Jurkat, Clone E6-1 (cell line): ENCODE measurements at places on chromosomes 2 and 18.

DNA sequence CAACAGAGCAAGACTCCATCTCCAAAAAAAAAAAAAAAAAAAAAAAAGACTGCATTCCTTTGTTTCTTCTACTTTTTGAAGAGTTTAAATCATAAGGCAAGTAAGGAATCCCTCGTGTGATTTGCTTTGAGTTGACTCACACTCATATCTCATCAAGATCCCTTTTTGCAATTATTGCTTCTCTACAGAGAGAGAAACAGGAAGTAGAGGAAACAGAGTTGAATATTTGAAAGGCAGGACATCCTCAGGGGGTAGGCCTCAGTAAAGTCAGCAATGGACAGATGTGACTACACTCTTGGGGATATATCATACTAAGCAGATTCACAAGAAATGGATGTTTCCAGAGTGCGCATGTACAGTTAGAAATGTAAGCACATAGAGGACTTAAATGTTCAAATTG lies 11.2 kb upstream of the EFR3B start:
- DNase-seq: no peak

DNA sequence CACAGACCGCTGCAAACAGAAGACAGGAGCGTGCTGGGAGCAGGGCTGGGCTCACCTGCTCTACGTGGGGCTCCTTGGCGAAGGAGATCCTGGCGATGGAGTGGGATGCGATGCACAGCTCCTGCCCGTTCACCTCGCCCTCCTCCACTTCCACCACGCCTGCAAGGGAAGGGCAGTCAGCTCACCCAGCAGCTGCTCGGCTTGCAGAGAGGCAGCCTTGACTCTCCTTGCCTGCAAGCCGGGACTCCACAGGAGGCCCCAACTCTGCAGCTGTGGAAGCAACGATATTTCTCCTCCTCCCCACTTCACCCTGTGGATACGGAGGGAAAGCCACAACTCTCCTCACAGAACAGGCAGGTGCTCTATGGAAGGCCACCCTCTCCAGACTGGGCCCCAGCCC lies 35.1 kb downstream of the THAP4 start:
- no peak for DNase-seq

GRCh38 chr2:237692601-237693290 lies 65.4 kb downstream of the LRRFIP1 start:
- no peak for DNase-seq

DNA sequence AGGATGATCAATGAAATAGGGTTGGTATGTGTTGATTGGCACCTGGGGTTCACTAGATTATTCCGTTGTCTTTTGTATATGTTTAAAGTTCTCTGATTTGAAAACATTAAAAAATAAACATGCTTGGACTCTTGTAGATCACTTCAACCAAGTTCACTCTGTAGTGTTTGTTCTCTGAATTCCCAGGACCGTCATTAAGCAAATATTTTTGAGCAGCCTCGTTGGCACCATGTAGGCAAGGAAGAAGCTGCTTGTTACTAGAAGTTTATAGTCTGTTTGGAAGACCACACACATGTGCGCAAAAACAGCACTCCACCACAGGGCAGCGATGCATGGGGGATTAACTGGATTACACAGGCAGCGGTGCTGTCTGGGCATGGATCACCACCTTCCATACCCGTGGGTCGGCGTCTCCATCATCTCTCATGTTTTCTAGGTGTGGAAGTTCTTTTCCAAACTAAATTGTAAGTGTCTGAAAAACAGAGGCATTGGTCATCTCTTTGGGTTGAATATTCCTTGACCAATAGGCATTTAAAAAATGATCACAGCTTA lies 212.2 kb downstream of the FHOD3 start:
- DNase-seq: no peak

GRCh38 chr2:201950606-201951005 lies 83.0 kb upstream of the FZD7 start:
- no peak for DNase-seq

GRCh38 chr2:137091704-137092103 lies 326.4 kb downstream of the THSD7B start:
- DNase-seq: no peak

- peak; percentile 72 for DNase-seq
These were observed 9.6 kb upstream of the ITPRIPL1 start for GRCh38 chr2:96315400-96316071.

DNA sequence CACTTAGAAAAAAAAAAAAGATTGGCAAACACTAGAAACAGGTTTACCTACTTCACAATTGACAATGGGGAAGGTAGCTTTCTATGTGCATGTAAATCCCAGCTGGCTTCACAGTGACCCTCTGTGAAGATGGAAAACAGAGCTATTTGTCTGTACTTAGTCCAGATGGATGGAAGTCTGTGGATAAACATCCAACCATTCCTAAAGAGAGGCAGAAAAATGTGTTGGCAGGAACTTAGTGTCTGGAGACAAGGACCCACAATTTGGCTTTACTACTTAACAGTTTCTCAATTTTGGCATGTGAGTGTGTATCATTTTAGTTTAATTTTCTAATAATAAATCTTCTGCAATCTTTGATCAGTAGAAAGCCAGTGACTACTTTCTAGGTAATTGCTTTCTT lies 154.4 kb downstream of the RAD51AP2 start:
- no peak for DNase-seq

GRCh38 chr18:57325491-57326166 lies 26.7 kb upstream of the ST8SIA3 start:
- no peak for DNase-seq

DNA sequence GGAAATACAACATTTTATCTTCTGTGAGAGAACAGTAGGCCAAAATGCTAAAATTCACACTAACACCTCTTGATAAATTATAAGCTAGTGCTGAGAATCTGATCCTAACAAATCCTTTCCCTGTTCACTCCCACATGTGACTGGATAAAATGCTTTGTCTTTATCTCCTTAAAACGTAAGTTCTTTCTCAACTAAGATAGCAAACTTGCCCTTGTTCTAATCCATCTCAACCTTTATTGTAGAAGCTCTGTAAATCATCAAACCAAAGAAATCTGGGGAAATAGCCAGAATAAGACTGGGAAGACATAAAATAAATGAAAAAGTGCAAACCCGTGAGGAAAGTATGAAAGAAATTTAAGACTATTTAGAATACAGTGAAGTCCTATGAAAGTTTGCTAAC lies 1058.4 kb upstream of the ACVR2A start:
- no peak for DNase-seq

- no peak for DNase-seq
These were observed 208.7 kb downstream of the RIT2 start for GRCh38 chr18:42906761-42907160.

GRCh38 chr2:206203331-206203730 lies 43.6 kb downstream of the EEF1B2 start:
- DNase-seq: no peak

- peak; percentile 54 for DNase-seq
These were observed 151.8 kb upstream of the KCTD1 start for GRCh38 chr18:26700201-26700600.

GRCh38 chr2:43414586-43415135 lies 181.2 kb downstream of the THADA start:
- no peak for DNase-seq

DNA sequence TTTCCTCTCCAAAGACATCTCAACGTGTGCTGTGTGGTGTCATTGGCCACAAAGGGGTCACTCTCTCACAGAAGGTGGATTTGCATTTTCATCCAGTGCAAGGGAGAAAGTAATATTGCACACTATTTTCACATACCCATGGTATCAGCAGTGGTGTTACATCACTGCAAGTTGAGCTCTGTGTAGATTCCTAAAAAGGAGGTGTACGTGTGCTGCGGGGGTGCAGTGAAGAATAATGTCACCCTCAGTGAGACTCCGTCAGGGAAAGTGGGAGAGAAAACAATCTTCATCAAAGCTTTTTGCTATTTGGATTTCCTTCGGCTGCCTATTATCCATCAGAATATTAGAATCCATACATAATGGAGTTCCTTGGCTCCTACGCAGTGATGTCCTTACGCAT lies 733.8 kb upstream of the FANCL start:
- no peak for DNase-seq

DNA sequence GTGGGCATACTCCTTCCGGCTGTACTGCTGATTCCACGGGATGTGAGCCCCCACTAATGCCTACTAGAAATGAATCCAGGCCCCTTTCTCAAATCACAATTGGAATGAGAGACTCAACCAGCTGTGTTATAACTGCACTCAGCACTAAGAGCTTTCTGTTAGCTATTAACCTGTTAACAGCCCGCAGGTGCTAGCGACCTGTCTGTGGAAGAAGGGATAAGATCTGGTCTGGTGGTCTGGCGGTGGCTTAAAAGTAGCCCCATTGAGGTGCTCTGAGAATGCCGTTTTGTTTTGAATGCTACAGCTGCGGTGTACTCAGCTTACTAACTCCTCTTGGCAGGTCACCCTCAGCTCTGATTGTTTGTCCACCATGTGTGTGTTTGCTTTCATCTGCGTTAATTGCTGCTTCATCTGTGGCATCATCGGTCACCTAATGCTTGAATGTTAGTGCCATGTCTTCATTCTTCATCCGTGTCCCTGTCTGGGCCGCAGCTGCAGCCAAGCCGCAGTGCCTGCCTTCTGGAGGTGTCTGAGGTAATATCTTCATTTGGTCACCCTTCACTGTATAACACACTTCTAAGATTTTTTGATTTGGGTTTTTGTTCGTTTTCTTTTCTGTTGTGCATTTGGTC lies 16.3 kb downstream of the RAB12 start:
- DNase-seq: no peak

GRCh38 chr2:201348758-201349157 lies 8.4 kb downstream of the FLACC1 start:
- DNase-seq: no peak

GRCh38 chr2:110752871-110753270 lies 20.5 kb downstream of the ACOXL start:
- no peak for DNase-seq

- no peak for DNase-seq
These were observed 18.1 kb upstream of the B4GALT6 start for GRCh38 chr18:31702449-31702848.

- DNase-seq: peak; percentile 60
These were observed 8.5 kb downstream of the IRS1 start for GRCh38 chr2:226791056-226791486.

DNA sequence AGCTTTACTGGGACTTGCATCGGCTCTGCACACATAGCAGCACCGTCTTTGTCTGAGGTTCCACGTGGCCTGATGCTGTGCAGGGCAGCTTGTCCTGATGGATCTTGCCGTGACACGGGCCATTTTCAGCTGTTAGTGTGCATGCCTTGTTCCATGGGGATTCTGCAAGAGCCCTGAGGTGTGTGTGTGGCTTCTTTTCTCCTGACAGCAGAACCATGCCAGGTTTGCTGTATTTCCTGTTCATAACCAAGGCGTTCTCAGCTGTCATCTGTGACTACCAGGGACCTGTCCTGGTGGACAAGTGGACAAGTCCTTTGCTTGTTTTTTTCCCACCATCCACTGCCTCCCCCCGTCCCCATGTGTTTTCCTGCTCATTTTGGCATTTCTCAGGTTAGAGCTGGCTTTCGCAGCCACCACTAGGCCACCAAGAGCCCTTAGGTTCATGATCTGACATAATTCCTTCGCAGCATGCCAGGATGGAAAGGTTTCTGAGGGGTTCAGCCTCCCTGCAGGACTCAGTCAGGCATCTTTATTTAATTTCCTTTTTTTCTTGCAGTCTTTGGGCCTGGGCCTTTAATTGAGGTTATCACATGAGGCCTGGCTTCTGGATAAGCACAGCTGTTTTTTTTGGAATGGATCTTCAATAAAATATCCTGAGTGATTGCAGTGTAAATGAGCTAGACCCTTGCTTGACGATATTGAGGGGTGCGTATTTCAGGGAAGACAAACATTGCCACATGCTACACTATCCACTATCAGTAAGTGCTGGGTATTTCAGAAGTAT lies 139.4 kb downstream of the NCK2 start:
- no peak for DNase-seq

DNA sequence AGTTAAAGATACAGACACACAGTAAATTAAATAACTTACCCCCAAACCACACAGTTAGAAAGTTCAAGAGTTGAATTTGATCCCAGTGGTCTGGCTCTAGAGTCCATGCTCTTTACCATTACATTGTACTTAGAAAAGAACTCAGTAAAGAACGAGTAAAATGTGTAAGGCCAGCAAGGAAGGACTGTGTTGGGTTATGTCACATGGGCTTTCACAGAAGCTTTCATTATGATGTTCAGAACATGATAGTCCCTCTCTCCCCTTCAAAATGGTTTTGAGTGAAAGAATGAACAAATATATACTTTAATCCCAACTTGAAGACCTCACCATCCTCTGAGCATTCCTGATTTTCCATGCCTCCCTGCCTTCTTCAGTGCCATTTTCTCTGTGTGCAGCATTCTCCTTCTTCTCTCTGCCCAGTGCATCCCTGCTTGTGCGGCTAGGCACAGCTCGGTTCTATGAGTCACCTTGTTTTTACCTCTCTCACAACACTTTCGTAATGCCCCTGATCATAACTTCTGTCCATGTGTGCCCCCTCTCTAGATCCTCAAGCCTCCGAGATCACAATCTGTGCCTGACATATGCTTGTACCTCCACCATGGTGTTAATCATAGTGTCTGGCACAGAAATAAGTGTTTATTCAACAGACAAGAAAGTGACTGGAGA lies 22.0 kb downstream of the RASGRP3 start:
- DNase-seq: no peak

- DNase-seq: no peak
These were observed 35.9 kb downstream of the EPC2 start for GRCh38 chr2:148680462-148680861.

DNA sequence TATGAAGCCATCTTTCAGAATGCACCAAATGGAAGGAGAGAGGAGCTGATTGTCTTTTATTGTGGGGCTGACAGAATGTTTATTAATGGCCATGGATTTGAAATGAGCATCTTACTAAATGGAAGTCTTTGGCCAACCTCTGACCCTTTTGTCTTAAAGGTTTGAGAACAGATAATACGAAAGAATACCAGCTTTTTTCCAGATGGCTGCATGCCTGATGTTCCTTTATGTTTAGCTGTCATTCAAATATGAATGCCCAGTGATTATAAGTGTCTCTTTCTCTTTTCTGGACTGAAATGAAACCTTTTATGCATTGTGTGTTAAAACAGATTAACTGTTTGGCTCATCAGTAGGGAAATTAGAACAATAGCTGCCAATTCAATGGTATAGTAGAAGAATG lies 46.0 kb downstream of the PARD3B start:
- DNase-seq: no peak

DNA sequence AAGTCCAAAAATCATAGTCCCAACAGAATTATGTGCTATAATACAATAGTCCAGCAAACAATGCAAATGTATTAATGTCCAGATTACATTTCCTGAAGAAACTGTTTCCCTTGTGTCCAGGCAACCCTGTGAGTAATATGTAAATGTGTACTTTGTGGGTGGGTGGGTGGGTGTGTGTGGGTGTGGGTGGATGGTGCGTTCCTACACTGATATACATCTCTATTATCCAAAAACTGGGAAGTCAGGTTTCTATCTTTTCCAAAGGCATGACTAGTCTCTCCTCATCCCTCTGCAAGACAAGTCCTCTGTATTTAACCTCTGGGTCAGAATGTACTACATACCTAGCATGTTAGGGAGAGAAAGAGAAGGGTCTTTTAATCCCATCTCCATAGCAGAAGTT lies 71.6 kb downstream of the LNPK start:
- DNase-seq: no peak

DNA sequence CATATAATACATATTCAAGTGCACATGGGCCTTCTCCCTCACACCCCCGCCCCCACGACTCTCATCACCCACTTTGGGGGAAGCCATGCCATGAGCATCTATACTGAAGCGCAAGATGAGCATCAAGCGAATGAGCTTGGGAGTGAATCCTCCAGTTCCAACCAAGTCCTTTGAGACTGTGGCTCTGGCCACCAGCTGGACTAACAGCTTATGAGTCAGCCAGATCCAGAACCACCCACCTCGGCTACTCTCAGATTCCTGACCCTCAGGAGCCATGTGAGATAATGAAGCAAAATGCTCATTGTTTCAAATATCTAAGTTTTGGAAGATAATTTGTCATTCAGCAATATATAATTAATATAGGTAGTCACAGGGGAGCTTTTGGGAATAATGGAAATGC lies 22.2 kb upstream of the IL1RL1 start:
- no peak for DNase-seq
